Caco-2 (cell line): ENCODE measurements at places on chromosomes 4 and X. TPM values are rescaled to one million over a fixed set of nuclear protein-coding genes. Genes with fewer than 3 reads are reported as not detected.

GRCh38 chr4:15376145-15376544 is 51.7 kb upstream of the C1QTNF7 start:
- H3K27ac ChIP-seq, result no peak overlapping the region
- H3K36me3 ChIP-seq, result no peaks in the 10 kb centered on the region
- no peak overlapping the region for H3K4me3 ChIP-seq
- H3K4me1 ChIP-seq, result no peaks in the 10 kb centered on the region
- no peak for DNase-seq

DNA sequence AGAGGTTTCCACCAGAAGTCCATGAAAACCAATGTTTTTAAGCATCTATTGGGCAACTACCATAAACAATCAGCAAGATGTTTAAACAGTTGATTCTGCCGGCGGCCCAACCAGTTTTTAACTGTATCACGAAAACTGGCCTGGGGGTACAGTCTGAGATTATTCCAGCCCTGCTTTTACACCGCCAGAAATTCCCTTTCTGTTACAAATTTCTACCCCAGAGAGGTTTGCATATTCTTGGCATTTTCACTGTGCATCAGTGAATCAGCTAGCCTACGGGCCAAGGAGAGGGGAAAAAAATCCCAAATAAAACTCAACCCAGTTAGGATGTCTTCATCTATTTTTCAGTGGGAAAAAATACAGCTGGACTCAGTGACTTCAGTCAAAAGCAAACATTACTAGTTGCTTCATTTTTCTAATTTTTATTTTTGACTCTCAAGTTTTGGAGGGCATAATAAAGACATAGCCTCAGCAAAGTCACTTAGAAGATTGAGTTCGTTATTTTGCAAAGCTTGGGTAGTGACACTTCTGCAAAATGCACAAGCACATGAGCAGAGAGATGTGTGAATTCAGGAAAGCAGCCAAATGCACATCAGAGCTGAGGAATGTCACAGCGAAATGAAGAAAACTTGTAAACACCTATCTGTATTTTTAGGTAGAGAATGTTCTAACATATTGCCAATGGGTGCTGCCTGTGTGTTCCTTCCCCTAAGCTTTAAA is 167.8 kb upstream of the GK2 start:
- no peak for DNase-seq
- no peaks in the 10 kb centered on the region for H3K4me1 ChIP-seq
- H3K27ac ChIP-seq, result no peak overlapping the region
- H3K27me3 ChIP-seq, result no peaks in the 10 kb centered on the region
- no peaks in the 10 kb centered on the region for H3K36me3 ChIP-seq

DNA sequence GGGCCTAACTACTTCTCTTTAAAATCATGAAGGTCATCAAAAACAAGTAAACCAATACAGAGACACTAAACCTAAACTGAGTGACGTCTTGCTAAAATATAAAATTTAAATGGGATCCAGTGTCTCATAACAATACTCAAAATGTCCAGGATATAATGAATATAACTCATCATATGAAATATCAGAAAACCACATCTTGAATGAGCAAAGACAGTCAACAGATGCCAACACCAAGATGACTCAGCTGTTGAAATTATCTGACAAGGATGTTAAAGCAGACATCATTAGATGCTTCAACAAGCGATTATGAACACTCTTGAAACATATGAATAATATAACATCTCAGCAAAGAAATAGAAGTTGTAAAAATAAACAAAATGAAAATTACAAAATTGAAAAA is 8.3 kb downstream of the NAP1L2 start:
- no peak overlapping the region for H3K4me3 ChIP-seq
- H3K27ac ChIP-seq, result no peak overlapping the region
- H3K36me3 ChIP-seq, result no peaks in the 10 kb centered on the region
- no peaks in the 10 kb centered on the region for H3K4me1 ChIP-seq

DNA sequence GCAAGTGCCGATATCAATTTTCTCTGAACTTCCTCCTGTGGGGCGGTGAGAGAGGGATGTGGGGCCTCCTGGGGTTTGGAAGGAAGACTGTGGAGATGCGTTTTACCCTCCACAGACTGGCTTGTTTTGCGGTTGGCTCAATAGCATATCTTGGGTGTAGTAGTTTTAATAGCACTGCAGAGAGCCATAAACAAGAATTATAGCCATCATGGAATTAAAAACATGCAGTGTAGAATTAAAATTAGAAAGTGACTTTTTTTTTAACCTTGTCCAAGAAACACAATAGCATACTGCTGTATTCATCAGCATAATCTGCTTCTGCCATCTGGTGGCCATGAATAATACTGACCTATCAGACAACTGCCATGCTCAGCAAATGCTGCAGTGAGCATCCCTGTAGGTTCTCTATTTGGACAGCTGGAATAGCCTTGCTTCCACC is 47.3 kb upstream of the SCML1 start:
- no peaks in the 10 kb centered on the region for H3K36me3 ChIP-seq
- DNase-seq, result peak; percentile 42
- no peak overlapping the region for H3K4me3 ChIP-seq
- H3K4me1 ChIP-seq, result no peaks in the 10 kb centered on the region

DNA sequence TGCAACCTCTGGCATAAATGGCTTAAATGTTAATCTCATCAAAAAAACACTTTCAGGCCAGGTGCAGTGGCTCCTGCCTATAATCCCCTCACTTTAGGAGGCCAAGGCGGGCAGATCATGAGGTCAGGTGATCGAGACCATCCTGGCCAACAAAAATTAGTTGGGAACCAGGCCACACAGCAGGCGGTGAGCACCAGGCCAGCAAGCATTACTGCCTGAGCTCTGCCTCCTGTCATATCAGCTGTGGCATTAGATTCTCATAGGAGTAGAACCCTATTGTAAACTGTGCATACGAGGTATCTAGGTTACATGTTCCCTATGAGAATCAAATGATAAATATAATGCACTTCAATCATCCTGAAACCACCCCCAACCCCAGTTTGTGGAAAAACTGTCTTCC is 125.8 kb downstream of the LRBA start:
- no peaks in the 10 kb centered on the region for H3K4me1 ChIP-seq
- no peaks in the 10 kb centered on the region for H3K27me3 ChIP-seq
- H3K36me3 ChIP-seq, result peaks cover 2% of the 10 kb centered on the region; the same call in 1 of the 2 replicates
- no peak for DNase-seq
- no peak overlapping the region for H3K27ac ChIP-seq

DNA sequence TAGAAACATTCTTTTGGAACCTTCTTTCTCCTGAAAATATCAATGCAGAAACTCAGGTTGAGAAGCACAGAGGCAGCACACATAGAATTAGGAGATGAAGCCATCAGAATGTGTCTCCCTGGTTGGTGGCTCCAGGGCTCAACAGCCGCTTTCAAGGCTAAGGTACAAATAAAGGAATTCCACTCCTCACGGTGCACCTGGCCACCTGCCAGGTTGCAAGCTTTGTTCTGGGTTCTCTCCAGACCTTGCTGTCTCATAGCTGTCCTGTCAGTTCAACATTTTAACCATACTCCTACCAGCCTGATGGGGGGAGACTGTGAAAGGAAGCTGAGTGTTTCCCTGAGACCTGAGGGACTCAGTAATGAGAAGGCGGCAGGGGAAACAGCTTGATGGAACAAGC is 96.3 kb upstream of the HPF1 start:
- DNase-seq, result no peak
- H3K4me1 ChIP-seq, result no peaks in the 10 kb centered on the region
- no peak overlapping the region for H3K27ac ChIP-seq
- H3K4me3 ChIP-seq, result no peak overlapping the region

DNA sequence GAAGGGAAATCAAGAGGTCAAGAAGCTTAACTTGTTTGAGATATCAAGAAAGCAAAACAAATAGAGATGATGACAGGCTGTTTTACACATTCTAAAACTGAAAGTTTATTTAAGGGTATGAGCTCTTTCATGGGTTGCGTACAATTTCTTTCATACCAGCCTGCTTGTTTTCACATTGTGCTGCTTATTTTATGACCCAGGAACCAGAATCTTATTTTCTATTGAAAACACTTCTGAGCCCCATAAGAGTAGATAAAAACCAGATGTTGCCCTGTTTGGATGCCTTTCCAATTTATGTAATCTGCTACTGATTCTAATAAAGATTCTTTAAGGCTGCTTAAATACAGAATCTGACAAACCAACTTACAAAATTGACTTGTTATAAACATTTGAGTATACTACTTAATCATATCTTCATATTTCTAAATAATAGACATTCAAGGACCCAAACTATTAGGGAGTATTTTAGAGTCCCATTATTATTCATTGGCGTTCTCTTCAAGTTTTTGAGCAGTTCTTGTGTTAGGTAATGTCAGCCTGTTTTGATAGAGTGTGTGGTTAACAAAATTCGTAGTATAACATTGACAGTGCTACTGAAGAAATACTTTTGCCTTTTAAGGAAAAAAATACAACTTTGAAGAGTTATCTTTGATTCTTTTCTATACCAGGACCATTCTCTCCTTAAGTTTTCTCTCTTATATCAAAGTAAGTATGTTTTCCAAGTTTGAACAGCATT is 74.4 kb downstream of the PDLIM5 start:
- no peak overlapping the region for H3K27ac ChIP-seq
- peaks cover 25% of the 10 kb centered on the region for H3K4me1 ChIP-seq
- no peaks in the 10 kb centered on the region; the same call in 1 of the 2 replicates for H3K36me3 ChIP-seq
- H3K27me3 ChIP-seq, result no peaks in the 10 kb centered on the region
- no peak for DNase-seq
- H3K4me3 ChIP-seq, result no peak overlapping the region

DNA sequence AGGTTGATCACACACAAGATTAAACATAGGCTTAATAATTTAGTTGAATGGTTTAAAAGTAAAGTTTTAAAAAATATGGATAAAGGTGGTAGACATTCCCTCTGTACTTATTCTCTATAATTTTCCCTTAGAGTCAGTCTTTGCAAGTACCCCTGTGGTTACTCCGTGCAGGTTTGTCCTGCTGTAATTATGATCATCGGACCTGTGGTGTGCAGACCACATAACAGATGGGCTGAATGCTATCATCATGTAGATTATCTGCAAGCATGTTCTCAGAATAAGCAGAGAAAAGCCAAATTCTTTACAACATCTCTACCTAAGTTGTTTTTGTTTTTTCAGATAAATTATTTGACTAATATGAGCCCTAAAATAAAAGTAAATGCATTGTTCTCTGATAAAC is 146.8 kb downstream of the FSTL5 start:
- DNase-seq, result no peak
- no peaks in the 10 kb centered on the region for H3K27me3 ChIP-seq
- no peak overlapping the region for H3K27ac ChIP-seq
- no peaks in the 10 kb centered on the region for H3K36me3 ChIP-seq
- no peak overlapping the region for H3K4me3 ChIP-seq
- H3K4me1 ChIP-seq, result no peaks in the 10 kb centered on the region

Gene PTCHD1
- not detected in 2 replicates for total RNA-seq

Gene LGI2
- total RNA-seq, result 7.5 and 8.3 TPM in 2 replicates

Gene ADH1B
- total RNA-seq, result 0.30 TPM in 1 of 2 replicates, not detected in the other

Gene ARHGAP4
- total RNA-seq, result 13.0 and 15.7 TPM in 2 replicates

Gene CT45A2
- not detected in 2 replicates for total RNA-seq

Gene PDLIM3
- total RNA-seq, result 3.6 and 4.8 TPM in 2 replicates

Gene PAPSS1
- 60.1 and 66.1 TPM in 2 replicates for total RNA-seq
